ENCODE measurements at places on chromosomes 1 and 21. TPM values are rescaled to one million over a fixed set of nuclear protein-coding genes. Genes with fewer than 3 reads are reported as not detected.

Gene OR6K3
- not detected for total RNA-seq

Gene LHX4
- not detected for total RNA-seq

Gene GJA5
- total RNA-seq: not detected

Gene MAP1LC3C
- not detected for total RNA-seq

Gene AKNAD1
- total RNA-seq: not detected

Gene CCDC181
- not detected for total RNA-seq

Gene SPRR2F
- total RNA-seq: not detected

Gene TMEM269
- total RNA-seq: 0.21 TPM

Gene HNRNPCL2
- total RNA-seq: not detected

Gene SLC66A1
- total RNA-seq: 4.9 TPM

Gene LCE1A
- total RNA-seq: not detected

Gene EPB41
- total RNA-seq: 198 TPM

Gene LCE1F
- total RNA-seq: not detected

GRCh38 chr1:94001397-94002045 is 92.3 kb upstream of the GCLM start:
- H3K36me3 ChIP-seq: no peaks in the 10 kb centered on the region
- no peak overlapping the region for H3K27ac ChIP-seq
- peaks cover 23% of the 10 kb centered on the region for H3K27me3 ChIP-seq
- H3K4me3 ChIP-seq: no peak overlapping the region
- no peaks in the 10 kb centered on the region for H3K4me1 ChIP-seq
- DNase-seq: no peak

DNA sequence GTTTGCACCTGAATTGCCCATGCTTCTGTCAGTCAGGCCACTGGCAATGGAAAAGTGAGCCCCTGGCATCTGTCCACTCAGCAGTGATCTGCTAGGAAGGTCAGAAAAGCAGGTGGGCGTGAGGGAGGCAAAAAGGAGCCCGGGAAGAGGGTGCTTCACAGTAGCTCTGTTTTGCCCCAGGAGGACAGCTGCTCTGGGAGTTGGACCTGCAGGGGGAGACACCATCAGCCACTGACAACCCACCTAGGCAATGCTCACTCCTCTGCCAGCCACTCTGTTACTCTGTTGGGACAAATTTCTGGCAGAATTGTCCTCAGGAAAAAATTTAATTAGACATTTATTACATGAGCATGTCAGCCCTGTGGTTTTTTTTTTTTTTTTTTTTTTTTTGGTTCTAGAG is 146.4 kb downstream of the LRIG2 start:
- no peaks in the 10 kb centered on the region for H3K4me1 ChIP-seq
- no peak for DNase-seq
- no peak overlapping the region for H3K4me3 ChIP-seq
- no peaks in the 10 kb centered on the region for H3K36me3 ChIP-seq
- H3K27ac ChIP-seq: no peak overlapping the region
- H3K27me3 ChIP-seq: no peaks in the 10 kb centered on the region

DNA sequence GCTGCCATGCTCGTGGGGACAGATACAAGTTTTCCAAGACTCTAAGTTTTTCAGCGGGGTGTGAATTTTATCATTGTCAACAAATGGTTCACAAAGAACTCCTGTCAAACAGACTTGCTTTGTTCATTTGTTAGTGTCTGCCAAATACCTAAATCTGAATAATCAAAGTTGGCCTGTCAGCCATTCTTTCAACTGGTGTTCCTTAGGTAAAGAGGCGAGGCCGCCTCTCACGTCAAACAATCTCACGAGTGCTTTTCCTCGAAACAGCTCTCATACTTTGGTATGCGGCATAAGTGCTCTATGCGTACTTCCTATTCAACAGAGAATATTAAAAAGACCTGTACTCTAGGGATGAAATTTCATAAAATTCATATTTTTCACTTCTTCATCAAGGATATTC is 51.4 kb upstream of the KANK4 start:
- peaks cover 16% of the 10 kb centered on the region for H3K27me3 ChIP-seq
- no peaks in the 10 kb centered on the region for H3K4me1 ChIP-seq
- H3K4me3 ChIP-seq: no peak overlapping the region
- no peak for DNase-seq
- no peak overlapping the region for H3K27ac ChIP-seq

GRCh38 chr1:37655274-37655673 is 20.6 kb upstream of the RSPO1 start:
- H3K27ac ChIP-seq: no peak overlapping the region
- DNase-seq: no peak
- no peaks in the 10 kb centered on the region for H3K4me1 ChIP-seq
- peaks cover 18% of the 10 kb centered on the region for H3K27me3 ChIP-seq

GRCh38 chr1:34199927-34200326 is 23.2 kb downstream of the C1orf94 start:
- H3K27ac ChIP-seq: no peak overlapping the region
- no peak overlapping the region for H3K4me3 ChIP-seq
- DNase-seq: no peak
- H3K4me1 ChIP-seq: no peaks in the 10 kb centered on the region
- no peaks in the 10 kb centered on the region for H3K27me3 ChIP-seq

- DNase-seq: no peak
- H3K4me3 ChIP-seq: no peak overlapping the region
- H3K27me3 ChIP-seq: no peaks in the 10 kb centered on the region
- no peak overlapping the region for H3K27ac ChIP-seq
These were observed 25.3 kb downstream of the PADI2 start for GRCh38 chr1:17093822-17094393.

GRCh38 chr1:234397732-234398131 is 24.5 kb downstream of the COA6 start:
- H3K27ac ChIP-seq: no peak overlapping the region
- no peaks in the 10 kb centered on the region for H3K27me3 ChIP-seq
- no peak overlapping the region for H3K4me3 ChIP-seq
- H3K36me3 ChIP-seq: peaks cover 37% of the 10 kb centered on the region
- H3K4me1 ChIP-seq: peaks cover 49% of the 10 kb centered on the region
- no peak for DNase-seq

DNA sequence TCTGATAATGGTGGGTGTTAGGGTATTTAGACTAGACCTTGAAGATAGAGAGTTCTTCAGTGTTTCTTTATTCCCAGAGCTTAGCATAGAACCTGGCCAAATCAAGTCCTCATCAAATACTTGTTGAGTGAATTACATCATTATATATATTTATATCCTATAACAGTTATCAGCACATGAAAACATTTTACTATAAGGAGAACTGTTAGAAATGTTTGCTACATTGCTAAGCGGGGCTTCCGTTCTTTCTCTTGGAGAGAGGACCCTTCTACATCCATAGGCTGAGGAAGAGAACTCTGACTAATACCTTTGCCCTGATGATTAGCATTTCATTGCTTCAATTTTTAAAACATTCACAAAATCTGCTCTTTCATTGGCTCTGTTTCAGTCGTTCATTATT is 66.5 kb upstream of the NBL1 start:
- no peak for DNase-seq
- H3K4me3 ChIP-seq: no peak overlapping the region
- H3K36me3 ChIP-seq: no peaks in the 10 kb centered on the region
- no peak overlapping the region for H3K27ac ChIP-seq

DNA sequence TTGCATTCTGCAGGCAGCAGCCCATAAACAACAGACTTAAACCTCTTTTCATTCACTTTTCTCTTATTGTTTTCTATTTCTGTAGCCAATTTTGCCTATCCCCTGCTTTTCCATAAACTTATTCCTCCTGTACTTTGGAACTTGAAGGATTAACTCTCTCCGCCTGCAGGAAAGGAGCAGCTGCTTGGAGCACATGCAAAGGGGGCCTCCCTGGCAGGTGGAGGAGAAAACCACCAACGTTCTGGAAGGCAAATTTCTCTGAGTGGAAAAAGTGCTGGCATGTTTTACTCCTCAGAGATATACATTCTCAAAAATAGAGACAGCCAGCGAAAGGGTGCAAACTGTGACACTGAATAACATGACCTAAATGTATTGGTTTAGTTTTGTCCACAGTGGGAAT is 33.6 kb downstream of the RGS21 start:
- H3K27ac ChIP-seq: no peak overlapping the region
- no peaks in the 10 kb centered on the region for H3K4me1 ChIP-seq
- H3K27me3 ChIP-seq: no peaks in the 10 kb centered on the region
- H3K36me3 ChIP-seq: no peaks in the 10 kb centered on the region

- no peak overlapping the region for H3K27ac ChIP-seq
- H3K4me3 ChIP-seq: no peak overlapping the region
- H3K36me3 ChIP-seq: peaks cover 54% of the 10 kb centered on the region
- DNase-seq: no peak
These were observed 17.0 kb downstream of the SLC25A24 start for GRCh38 chr1:108182959-108183700.

- no peak overlapping the region for H3K4me3 ChIP-seq
- DNase-seq: peak; percentile 67
- peaks cover 10% of the 10 kb centered on the region for H3K4me1 ChIP-seq
- peaks cover 20% of the 10 kb centered on the region for H3K27me3 ChIP-seq
These were observed 81.5 kb downstream of the ABCA4 start for GRCh38 chr1:94039514-94039870.

GRCh38 chr21:14879458-14879857 is 185.3 kb downstream of the NRIP1 start:
- DNase-seq: no peak
- no peaks in the 10 kb centered on the region for H3K27me3 ChIP-seq
- H3K4me3 ChIP-seq: no peak overlapping the region
- no peak overlapping the region for H3K27ac ChIP-seq
- H3K4me1 ChIP-seq: no peaks in the 10 kb centered on the region

GRCh38 chr1:202587859-202588485 is 122.3 kb downstream of the SYT2 start:
- DNase-seq: no peak
- H3K4me1 ChIP-seq: peaks cover 4% of the 10 kb centered on the region
- no peaks in the 10 kb centered on the region for H3K27me3 ChIP-seq
- no peak overlapping the region for H3K27ac ChIP-seq
- H3K36me3 ChIP-seq: no peaks in the 10 kb centered on the region

DNA sequence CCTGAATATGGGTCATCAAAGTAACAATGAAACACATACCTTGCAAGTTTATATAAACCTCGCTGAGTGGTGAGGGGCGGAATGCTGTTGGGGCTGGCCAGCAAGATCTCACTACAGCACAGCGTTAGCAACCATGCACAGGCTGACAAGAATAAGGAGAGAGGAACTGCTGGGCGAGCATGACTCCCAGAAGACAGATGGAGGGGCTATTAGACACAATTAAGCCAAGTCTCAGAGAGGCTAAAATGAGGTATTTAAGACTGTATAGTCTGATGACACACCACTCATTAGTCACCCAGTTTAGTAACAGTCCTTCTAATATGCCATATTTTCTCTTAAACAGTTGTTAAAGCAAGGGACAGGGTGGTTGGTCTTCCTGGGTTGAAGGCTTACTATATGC is 340.2 kb upstream of the NR5A2 start:
- no peak for DNase-seq
- no peak overlapping the region for H3K4me3 ChIP-seq
- H3K36me3 ChIP-seq: no peaks in the 10 kb centered on the region
- peaks cover 22% of the 10 kb centered on the region for H3K27me3 ChIP-seq

DNA sequence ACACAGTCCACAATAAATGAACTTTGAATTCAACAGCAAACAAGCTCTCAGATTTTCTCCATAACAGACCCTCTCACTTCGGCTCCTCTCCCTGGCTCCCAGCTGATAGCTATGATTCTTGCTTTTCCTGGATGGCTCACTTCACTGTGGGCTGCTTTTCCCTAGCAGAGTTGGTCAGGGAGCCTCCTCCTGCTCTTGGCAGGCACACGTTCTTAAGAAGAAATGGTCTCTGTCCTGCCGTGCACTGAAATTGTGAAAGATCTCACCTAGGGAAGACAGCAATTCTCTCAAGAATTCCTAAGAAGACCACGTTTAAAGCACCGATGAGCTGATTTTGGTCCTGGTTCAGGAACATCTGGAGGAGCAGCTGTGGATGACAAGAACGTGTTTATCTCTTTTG is 148.5 kb upstream of the KCNK2 start:
- H3K4me1 ChIP-seq: no peaks in the 10 kb centered on the region
- no peaks in the 10 kb centered on the region for H3K27me3 ChIP-seq
- no peak for DNase-seq
- H3K36me3 ChIP-seq: no peaks in the 10 kb centered on the region
- H3K27ac ChIP-seq: no peak overlapping the region

GRCh38 chr1:58063095-58063494 is 483.4 kb downstream of the OMA1 start:
- DNase-seq: no peak
- H3K27me3 ChIP-seq: no peaks in the 10 kb centered on the region
- H3K4me1 ChIP-seq: no peaks in the 10 kb centered on the region
- no peak overlapping the region for H3K4me3 ChIP-seq

- peaks cover 31% of the 10 kb centered on the region for H3K4me1 ChIP-seq
- peaks cover 27% of the 10 kb centered on the region for H3K27me3 ChIP-seq
- no peak overlapping the region for H3K27ac ChIP-seq
- DNase-seq: no peak
- no peaks in the 10 kb centered on the region for H3K36me3 ChIP-seq
- H3K4me3 ChIP-seq: no peak overlapping the region
These were observed 3.9 kb upstream of the IL10 start for GRCh38 chr1:206776229-206776628.

DNA sequence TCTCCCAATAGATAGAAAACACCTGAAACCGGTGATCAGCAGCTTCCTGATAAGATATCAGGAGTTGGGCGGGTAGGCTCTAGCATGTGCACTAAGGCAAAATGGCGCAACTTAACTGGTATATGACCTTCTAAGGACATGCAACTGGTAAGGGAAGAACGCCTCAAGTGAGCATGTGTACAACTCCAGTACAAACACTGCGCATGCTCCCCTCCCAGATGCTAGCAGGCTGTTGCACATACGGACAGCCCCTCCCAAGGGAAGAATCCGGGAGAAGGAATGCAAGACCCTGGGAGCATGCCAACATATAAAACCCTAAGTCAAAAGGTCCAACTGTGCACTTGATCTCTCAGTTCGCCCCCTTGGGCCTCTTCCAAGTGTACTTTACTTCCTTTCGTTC is 110.8 kb downstream of the TSEN15 start:
- no peaks in the 10 kb centered on the region for H3K36me3 ChIP-seq
- H3K4me3 ChIP-seq: no peak overlapping the region
- H3K27ac ChIP-seq: no peak overlapping the region
- H3K27me3 ChIP-seq: no peaks in the 10 kb centered on the region
- peaks cover 9% of the 10 kb centered on the region for H3K4me1 ChIP-seq

- H3K4me3 ChIP-seq: no peak overlapping the region
- no peak overlapping the region for H3K27ac ChIP-seq
- H3K36me3 ChIP-seq: no peaks in the 10 kb centered on the region
- no peaks in the 10 kb centered on the region for H3K4me1 ChIP-seq
- no peak for DNase-seq
- H3K27me3 ChIP-seq: peaks cover 16% of the 10 kb centered on the region
These were observed 11.7 kb upstream of the NR5A2 start for GRCh38 chr1:200015811-200016210.

- H3K27me3 ChIP-seq: no peaks in the 10 kb centered on the region
- H3K36me3 ChIP-seq: no peaks in the 10 kb centered on the region
- H3K4me1 ChIP-seq: peaks cover 2% of the 10 kb centered on the region
- H3K4me3 ChIP-seq: no peak overlapping the region
These were observed 342.1 kb downstream of the MATN1 start for GRCh38 chr1:30381266-30381665.
